Kidney (tissue), 22 donors: ENCODE measurements at places on chromosomes 13 and 19. TPM values are rescaled to one million over a fixed set of nuclear protein-coding genes. Genes with fewer than 3 reads are reported as not detected.
A peak's percentile ranks its signal among the peaks of the same experiment; 100 is the strongest.

DNA sequence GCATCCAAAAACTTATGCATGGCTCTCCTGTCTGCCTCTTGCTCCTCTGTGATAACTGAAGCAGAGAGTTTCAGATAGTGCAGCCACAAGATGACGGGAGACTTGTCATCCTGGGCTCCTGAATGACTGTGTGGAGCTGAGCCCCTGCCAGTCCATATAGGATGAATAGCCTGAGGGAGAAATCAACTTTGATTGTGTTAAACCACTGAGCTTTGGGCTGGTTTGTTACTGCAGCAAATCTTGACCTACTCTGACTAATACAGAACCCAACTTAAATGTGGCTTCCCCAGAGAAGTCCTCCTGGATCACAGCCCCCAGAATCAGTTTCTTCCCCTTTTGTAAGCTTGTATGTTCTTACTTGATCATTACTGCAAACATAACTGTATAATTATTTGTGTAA lies 11.2 kb upstream of the ATG4D start:
- no peak for DNase-seq

- no peak for DNase-seq
These were observed 147.7 kb downstream of the GGACT start for GRCh38 chr13:100440751-100441425.

DNA sequence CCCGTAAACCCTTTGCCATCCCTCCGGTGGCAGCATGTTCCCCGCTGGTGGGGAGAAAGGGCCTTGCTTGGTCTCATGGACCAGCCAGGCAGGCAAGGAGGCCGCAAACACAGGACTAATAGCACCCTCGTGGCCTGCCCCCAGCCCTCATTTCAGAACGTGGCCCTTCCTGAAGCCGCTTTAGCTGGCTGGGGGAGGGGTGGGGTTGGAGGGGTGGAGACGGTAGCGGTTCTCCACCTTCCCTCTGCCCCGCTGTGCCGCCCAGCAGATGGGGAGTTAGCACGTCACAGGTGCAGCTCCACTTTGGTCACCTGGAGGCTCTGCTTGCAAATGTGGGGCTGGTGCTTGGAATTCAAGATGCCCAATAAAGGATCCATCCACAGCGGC lies 59.3 kb upstream of the URI1 start:
- no peak for DNase-seq

GRCh38 chr13:34772881-34773280 lies 169.2 kb upstream of the NBEA start:
- no peak for DNase-seq

GRCh38 chr19:15357906-15358305 lies 21.7 kb downstream of the AKAP8 start:
- DNase-seq = no peak

DNA sequence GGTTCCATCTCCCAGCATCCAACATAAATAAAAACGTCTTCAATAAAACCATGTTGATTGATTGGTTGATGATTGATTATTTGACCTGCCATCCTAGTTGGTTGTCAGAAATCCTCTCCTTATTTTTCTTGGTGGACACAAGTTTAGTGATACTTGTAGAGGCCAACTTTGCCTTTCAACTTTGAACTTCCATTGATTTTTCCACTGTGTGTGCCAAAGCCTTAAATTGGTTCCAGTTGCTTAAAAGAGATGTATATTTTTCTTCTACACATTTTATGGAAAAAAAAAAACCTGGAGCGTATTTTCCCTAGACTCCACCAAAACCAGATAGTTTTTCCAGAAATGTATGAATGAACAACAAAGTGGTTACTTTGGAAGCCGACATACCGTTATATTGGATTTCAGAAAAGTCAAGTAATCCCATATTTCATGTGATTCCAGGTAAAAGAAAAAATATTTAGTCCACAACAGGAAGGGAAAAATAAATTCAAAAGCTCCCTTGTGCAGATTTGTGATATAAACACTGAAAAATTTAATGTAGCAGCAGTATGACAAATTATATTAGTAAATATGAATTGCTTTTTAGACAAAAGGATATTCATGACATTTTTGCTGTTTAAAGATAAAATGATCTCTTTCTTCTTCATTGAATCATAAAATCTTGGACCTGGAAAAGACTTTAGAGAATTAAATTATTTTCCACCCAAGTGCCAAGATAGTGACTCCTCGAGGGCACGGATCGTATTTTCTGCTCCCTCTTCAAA lies 85.2 kb downstream of the MBNL2 start:
- DNase-seq = no peak

- DNase-seq = no peak
These were observed 399 bp upstream of the ZNF136 start for GRCh38 chr19:12162513-12162881.

- peak; percentile 50 for DNase-seq
These were observed 11.6 kb downstream of the WTIP start for GRCh38 chr19:34493038-34493648.

Gene KLK2
- total RNA-seq = not detected

DNA sequence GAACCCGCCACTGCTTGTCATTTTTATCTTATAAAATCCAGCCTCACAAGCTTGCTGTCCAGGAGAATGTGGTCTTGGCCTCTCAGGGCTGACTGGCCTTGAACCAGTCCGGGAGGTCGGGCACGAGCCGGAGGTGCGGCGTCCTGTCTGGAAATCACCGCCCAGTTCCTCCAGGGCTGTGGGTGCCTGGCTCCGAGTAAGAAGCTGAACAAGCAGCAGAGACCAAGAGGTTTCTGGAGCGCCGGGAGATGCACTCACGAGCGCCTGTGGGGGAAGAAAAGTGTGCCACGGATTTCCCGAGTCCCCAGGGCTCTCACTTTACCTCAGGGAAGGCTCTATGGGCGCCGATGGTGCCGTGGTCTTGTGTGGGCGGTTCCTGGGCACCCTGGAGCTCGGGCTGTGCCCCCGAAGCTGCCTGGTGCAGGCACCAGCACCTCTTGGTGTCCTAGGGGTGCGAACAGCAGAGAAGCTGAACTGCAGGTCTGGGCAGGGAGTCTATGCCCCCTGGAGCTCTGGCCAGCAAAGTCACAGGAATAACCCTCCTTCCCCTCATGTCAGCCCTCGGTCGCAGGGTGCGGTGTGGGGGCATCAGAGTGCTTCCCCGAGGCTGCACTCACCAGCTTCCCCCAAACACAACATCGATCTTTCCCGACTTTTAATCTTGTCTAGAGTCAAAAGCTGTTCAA lies 50.0 kb downstream of the GAS6 start:
- DNase-seq = peak; percentile 36

Gene C3
- 3,831 TPM for total RNA-seq

- peak; percentile 79 for DNase-seq
These were observed 8.9 kb downstream of the CEBPA start for GRCh38 chr19:33293255-33294057.

DNA sequence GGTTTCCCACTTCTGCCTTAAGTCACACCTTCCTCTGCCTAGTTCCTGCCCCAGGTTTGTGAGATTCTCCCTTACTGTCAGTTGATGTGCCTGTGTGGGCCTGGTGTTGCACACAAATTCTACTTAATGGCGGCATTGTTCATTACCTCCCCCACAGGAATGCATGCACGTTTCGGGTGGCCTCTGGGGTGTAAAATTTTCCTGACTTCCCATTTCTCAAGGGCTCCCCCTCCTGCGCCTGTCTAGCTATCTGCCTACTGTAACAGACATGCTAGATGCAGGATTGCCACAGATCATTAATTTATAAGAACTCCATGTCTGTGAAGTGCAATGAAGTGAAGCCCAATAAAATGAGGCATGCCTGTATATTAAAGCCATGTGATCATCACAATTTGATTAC lies 1466.3 kb downstream of the PCDH9 start:
- DNase-seq = peak; percentile 32

DNA sequence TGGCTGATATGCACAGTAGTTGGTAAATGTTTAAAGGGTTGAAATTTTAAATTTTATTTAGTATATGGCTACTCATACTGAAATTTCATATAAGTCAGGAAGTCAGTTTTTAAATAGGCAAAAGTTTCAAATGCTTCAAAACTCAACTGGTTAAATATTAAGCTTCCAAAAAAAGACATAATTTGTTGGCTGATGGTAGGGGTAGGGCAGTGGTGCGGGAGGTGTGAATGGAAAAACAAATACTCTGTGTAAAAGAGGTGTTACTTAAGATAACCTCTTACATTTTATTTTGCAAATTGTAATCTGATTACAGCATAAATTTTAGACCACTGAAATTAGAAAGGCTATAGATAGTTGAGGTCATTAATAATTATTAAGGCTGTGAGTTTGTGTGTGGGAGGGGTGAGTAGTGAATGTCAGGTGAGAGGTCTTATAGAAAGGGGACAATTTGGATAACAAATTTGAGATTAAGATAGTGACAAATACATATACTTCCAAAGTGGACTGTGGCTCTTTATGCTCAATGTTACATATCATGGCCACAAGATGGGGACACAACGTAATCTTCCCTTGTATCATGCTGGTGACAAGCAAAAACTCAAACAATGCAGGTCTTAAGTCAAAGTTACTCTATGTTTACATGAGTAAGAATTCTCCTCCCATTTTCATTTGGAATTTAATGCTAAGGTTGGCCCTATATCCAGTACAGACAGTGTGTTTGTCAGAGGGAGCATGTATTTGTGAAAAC lies 36.6 kb upstream of the OXGR1 start:
- no peak for DNase-seq

GRCh38 chr19:46579361-46579879 lies 21.7 kb upstream of the CALM3 start:
- no peak for DNase-seq

DNA sequence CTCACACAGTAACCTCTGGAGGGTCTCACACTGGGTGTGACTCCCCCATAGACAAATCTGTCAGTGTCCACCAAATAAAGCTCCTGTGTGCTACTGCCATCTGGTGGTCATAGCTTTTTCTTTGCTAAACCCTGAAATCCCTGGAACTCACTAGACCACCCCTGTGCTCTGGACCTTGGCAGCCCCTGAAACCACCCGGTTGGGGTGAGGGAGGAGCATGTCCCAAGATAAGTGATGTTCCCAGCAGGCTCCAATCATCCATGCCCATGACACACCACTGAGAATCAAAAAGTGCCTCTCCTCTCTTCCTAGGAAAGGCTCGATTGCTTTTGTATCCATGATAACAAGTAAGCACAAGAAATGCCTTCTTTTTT lies 6.5 kb upstream of the HSD17B14 start:
- DNase-seq = peak; percentile 88

DNA sequence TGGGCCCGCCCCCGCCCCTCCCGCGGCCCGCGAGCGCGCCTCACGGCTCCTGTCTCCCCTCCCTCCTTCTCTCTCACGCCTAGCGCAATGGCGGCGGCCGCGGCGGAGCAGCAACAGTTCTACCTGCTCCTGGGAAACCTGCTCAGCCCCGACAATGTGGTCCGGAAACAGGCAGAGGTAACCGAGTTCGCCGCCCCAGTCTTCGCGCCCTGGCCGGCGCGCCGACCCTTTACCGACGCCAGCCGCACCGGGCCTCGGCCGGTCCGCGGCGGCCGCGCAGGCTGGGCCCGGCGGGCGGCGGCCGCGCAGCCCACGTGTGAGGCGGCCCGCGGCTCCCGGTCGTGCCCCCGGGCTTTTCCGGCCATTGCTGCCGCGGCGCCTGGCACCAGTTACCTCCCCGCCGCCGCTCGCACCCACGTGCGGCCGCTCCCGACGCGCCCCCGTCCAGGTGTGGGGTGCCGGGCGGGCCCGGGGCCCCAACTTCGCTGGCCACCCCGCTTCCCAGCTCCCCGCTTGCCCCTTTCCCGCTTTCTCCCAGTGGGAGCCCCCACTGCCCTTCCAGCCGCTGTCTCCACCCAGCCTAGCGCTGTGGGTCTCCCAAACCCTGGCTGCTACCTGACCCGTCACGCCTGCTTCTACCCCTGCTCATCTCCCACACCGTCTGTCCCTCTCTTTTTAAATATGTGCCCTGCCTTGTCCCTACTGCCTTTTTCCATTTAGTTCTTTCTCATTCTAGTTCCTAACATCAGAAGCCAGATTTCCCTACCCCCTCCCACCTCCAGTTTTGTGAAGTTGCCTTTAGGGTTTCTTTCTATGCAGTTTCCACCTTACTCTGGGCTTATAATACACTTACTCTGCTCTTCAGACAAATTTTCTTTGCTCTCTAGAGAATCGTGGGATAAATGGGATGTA lies 23.4 kb downstream of the IPO5 start:
- peak; percentile 82 for DNase-seq

DNA sequence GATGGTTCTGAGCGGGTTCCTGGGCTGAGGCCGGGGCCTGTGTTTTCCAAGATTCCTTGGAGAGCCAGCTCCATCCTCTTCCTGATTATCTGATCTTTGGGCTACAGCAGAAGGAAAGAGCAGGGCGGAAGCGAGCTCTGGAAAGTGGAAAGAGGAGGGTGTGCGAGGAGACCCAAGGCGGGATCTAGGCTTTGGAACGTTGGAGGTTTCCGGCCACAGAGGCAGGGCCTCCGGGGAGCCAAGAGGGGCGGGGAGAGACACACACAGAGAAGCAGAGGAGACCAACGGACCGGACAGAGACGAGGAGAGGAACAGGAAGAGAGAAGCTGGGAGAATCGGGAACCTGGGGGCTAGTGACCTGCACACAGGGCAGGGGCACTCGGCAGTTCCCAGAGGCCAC lies at the start of gene CLEC11A:
Gene CLEC11A, plus strand, starts transcription at position 296 of the 400 bp plus-strand sequence. CDS start 162 bp downstream, outside the sequence.
- peak; percentile 44 for DNase-seq

DNA sequence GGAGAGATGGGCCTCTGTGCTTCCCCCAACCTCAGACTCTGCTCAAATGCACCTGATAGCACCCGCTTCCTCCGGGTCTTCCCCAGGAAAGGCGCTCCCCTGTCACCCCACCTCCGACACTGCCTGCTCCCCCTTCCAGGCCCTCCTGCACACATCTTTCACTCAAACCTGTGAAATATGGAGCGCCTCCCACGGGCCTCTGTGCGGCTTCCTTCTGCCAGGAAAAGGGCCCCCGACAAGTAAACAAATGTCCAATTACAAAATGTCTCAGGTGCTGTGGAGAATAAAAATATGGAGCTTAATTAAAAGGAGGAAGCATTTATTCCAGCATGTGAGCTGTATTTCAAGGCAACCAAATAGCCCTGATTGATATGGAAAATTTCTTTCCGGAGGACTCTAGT lies 15.6 kb upstream of the CCNE1 start:
- no peak for DNase-seq

DNA sequence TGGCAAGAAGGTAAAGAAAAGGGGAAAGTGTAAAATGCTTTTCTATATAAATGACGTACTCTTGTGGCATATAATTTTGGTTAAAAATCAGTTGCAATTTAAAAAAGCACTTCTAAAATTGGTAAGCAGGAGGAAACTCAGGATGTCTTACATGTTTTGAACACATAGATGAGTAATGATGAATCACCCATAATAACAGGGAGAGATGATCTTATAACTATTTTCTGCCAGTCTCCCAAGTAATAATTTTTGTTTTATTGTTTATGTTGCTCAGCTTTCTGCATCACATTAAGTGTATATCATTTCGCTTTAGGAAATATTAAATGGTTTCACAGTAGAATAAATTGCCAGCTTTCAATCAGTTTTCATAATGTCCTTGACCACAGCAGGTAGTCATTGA lies 1430.7 kb upstream of the PCDH20 start:
- no peak for DNase-seq
